ENCODE measurements at places on chromosomes 5 and 9.
A peak's percentile ranks its signal among the peaks of the same experiment; 100 is the strongest.

GRCh38 chr5:92749943-92750342 lies 831.1 kb downstream of the NR2F1-AS1 start:
- no peak for DNase-seq

GRCh38 chr5:92418341-92418740 lies 1035.2 kb upstream of the ARRDC3 start:
- no peak for DNase-seq

DNA sequence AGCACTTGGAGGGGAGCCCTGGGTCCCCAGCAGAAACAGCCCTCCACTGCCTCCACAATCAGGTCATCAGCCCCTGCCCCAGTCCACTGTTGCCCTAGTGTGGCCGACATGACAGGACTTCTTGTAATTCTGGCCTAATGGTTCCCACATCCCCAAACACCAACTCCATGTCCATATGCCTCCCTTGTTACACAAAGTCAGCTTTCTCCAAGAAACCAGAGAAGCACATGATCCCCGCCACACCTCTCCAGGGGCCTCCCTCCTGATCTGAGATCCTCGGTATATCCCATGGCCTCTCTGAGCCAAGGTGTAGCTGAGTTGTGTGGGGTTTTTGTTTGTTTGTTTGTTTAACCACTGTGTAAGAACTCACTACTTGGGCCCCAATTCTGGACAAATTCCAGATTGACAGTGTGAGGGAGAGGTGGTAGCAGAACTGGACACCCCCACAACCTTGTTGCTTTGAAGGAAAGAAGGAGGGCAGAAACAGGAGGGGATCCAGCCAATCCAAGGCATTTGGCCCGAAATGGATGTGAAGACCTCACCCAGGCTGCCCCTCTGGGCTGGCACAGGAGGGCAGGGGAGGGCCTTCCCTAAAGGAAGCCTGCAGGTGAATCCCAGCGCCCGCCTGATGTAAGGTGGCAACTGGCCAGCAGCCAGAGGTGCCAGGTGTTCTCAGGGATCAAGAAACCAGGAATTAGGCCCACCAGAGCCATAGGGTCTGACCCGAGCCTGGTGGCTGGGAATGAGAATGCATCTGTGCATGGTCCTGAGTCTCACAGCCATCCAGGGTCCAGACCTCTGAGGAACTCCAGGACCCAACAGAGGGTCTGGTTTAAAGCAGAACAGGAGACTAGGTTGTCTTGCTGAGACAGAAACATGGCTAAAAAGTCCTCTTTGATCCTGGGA lies 13.4 kb downstream of the IRF1 start:
- DNase-seq = no peak

- DNase-seq = no peak
These were observed 1.4 kb downstream of the EFNA5 start for GRCh38 chr5:107669096-107670031.

DNA sequence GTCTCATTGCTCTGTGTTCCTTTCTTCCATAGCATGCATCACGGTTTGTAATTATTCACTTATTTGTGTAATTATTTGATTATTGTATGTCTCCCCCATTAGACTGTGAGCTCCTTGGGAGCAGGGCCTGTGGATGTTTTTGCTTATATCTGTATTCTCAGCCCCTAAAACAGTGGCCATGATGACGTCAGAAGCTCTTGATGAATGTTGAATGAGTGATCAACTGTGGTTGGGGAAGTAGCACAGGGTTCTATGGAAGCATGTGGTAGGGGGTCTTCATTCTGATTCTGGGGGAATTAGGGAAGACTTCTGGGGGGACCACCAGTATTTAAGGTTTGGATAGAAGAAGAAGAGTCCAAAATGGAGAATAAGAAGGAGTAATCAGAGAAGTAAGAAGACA lies 6.0 kb downstream of the DNAI1 start:
- no peak for DNase-seq

GRCh38 chr5:177249761-177250537 lies 53.6 kb downstream of the RAB24 start:
- no peak for DNase-seq

GRCh38 chr5:139151902-139152301 lies 46.3 kb downstream of the SIL1 start:
- DNase-seq = no peak

- DNase-seq = no peak
These were observed 420.4 kb downstream of the CETN3 start for GRCh38 chr5:89988998-89989655.

- DNase-seq = peak; percentile 19
These were observed 175.1 kb downstream of the CCDC192 start for GRCh38 chr5:127878174-127878750.

GRCh38 chr5:181152406-181152805 lies 5.0 kb downstream of the OR2V2 start:
- DNase-seq = no peak

DNA sequence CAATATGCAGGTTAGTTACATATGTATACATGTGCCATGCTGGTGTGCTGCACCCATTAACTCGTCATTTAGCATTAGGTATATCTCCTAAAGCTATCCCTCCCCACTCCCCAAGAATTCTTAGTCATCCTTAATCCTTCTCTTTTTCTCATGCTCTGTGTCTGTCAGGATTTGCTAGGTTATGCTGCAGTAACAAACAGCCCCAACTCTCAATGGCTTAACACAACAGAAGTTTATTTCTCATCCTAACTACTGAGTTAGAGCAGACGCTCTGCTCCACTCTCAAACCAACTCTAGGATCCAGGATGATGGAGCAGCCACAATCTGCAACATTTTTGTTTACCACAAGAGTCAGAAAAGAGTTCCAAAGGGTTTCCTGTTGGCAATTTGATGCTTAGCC lies 28.2 kb upstream of the FAM169A start:
- no peak for DNase-seq

DNA sequence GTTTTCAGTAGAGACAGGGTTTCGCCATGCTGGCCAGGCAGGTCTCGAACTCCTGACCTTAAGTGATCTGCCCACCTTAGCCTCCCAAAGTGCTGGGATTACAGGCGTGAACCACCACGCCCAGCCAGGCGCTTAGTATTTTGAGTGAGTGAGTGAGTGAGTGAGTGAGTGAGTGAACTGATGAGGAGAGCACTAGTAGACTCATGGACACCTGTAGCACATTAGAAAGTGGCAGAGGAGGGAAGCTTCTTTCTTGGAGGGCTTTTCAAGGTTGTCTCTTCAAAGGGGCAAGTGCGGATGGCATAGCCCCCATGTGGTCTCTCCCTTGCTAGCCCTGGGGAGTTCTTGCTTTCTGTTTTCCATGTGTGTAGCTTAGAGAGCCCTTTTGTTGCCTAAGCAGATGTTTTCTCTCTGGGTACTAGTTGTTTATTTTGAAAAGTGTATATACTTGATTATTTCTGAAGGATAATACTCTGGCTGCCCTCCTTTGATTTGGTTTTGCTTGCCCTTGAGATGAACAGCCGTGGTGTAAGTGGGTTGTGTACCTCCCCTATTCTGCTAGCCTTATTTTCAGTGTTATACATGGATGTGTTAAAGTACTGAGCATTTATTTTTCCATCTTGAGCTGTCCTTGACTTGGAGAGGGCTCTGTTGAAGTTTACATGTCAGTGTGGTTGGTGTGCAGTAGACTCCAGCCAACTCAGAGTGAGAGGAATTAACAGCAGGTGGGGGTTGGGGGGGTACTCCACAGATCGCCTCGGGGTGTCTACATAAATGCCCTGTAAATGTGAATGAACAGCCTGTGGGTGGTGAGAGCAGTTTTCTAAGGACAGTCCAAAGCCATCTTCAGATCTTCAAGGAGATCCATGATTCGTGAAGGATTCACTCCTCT lies 35.5 kb downstream of the PRRC2B start:
- no peak for DNase-seq

GRCh38 chr5:16918156-16918555 lies 17.9 kb downstream of the MYO10 start:
- no peak for DNase-seq

DNA sequence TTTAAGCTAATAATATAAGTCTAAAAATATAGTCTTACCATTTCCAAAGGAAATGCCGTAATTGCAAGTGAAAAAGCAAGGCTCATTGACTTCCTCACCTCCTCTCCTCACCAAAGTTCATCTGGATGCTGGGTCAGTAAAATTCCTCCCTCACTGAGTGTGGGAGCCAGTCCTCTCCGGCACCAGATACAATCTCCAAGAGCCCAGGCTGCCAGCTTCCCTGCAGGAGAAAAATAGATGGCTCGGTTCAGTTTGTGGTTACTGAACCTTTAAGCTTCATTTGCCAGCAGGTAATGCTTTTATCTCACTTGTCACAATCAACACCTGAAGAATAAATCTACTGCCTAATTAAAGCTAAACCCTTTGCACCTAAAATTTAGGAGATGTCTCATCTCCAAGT lies 115.3 kb upstream of the VLDLR start:
- no peak for DNase-seq

DNA sequence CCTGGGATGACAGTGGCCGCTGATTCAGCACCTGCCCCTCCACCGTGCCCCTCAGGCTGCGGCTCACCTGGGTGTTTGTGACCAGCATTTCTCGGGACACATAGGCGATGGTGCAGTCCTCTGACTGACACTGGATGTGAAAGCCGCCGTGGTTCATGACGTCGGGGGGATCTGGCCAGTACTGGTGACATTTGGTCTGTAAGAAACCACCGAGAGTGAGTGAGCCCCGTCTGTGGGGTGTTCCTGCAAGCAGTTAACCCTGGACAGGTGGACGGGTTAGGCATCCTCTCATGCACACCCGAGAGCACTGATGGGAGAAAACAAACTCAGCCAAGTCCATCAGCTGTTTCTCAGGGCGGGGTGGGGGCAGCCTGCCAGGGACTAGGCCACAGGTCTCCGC lies 62.5 kb upstream of the EPB41L4B start:
- DNase-seq = no peak

GRCh38 chr9:107361816-107362215 lies 78.7 kb downstream of the RAD23B start:
- DNase-seq = peak; percentile 64

DNA sequence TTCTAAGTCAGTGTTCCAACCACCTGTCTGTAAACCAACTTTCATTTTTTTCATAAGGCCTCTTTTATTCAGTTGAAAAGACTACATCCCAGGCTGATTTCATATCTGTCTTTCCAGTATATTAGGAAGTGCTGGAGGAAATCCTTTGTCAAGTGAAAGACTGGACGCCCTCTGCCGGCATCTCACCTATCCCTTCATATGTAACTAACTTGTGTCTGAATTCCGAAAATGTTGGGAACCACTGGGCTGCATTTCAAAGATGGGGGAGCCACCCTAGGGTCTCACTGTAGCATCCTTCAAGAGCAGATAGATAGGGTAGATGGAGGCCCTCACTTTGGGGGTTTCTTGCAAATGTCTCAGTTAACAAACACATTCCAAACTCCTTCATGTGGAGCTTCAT lies 569.8 kb downstream of the CTNND2 start:
- DNase-seq = no peak

DNA sequence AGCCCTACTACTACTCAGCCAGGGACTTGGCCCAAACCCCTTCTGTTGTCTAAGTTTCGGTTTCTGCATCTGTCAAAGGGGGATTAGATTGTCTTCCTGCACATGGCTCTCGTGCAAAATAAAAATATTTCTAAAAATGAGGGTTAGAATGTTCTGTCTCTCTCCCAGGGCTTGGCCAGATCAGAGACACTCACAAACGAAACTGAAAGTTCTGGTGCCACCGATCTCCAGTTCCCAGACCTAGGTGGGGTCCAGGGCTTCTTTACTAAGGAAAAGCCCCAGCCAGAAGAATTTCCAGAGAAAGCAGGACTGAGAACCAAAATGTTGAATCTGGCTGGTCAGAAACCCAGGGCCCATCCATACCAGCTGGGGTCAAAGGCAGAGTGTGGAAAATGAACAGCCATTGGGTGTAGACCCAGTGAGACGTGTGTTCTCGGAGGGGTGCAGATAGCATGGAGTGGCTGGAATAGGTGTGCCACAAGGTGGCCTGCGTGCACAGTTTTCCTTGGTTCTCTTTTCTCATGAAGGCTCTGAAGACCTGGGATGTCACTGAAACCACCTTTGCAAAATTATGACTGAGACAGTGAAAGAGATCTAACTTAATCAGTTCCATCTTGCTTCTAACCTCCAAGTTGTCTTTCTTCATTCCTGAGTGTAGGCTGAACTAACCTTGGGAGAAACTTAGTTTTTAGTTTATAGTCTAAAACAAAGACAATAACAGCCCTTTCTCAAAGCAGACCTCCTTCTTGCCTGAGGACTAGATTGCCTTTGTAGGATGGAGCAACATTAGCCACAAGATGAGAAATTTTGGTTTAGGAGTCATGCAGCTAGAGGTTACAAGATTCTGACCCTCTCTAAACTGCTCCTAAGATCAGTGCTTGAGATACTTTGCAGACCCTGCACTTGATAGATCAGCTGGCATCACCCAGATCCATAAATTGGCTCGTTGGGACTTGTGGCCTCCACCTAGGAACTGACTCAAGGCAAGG lies 2.3 kb upstream of the SLC23A1 start:
- DNase-seq = peak; percentile 78

DNA sequence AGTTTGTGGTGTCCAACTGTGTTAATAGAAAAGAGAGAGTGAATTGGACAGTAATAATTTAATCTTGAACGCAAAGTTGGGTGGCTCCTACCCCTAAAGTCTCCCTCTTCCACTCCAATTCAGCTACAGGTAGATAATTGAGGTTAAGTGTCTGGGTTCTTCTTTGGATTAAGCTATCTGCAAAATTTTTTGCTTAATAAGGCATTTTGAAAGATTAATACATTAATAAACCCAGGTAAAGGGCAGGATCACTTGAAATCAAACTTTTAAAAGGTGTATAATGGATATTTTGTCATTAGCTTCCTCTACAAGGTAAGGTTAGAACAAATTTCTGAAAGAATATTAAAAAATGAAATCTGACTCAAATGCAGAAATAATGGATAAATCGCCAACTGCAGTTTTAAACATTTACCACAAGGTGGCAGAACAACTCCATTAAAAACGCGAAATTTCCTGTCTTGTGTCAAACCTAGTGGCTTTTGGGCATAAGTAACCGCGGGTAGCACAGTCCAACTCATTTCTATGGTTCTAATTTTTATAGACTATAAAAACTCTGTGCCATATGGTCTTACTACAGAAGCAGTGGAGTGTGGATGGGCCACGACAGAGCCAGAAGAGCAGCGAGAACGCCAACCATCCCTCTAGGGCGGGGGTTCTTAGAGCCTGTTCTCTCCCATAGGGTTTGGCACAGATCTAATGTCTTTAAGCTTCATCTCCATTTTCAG lies 276.5 kb downstream of the ARHGEF28 start:
- peak; percentile 68 for DNase-seq

- DNase-seq = no peak
These were observed 41.7 kb upstream of the IL17B start for GRCh38 chr5:149420545-149421371.

DNA sequence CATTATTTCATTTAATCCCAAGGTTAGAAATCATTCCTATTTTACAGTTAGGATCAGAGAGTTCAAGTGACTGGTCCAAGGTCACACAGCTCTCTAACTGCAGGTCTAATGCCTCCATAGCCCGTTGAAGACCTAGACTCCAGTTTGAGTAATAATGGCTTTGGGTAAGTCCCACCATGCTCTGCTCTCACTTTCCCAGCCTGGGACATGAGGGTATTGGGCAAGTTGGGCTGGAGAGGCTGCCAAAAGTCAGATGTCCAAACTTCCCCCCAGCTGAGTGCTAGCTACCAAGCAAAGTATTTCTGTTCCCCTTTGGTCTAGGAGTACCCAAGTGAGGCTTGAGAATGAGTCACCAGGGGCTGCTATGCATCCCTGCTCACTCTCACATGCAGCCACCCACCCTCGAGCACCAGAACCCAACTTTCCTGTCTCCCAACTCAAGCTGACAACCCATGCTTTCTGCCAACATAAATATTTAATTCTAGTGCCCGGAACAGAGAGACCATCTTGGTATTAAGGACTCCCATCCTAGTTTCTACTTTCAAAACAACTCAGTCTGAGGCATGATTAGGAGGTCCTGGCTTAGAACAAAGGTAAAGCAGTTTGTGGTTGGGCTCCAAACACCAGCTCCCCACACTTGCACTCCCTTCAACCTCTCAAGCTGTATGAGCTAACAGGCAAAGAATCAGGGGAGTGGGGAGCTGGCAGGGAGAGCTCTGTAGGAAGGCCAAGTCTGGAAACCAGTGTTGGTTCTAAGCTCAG lies 236.5 kb upstream of the TRIM32 start:
- DNase-seq = no peak

All from MM.1S (cell line).